ENCODE measurements at places on chromosomes 3 and 15. TPM values are rescaled to one million over a fixed set of nuclear protein-coding genes. Genes with fewer than 3 reads are reported as not detected.

Gene TTBK2
- 7.9 TPM for polyA plus RNA-seq

GRCh38 chr3:54905920-54906319, 21.9 kb downstream of the LRTM1 start:
- no peak for DNase-seq

- DNase-seq = no peak
These were observed 160.1 kb downstream of the ARRDC4 start for GRCh38 chr15:98120561-98120960.

GRCh38 chr3:136925425-136926190, 32.2 kb upstream of the IL20RB start:
- no peak for DNase-seq

DNA sequence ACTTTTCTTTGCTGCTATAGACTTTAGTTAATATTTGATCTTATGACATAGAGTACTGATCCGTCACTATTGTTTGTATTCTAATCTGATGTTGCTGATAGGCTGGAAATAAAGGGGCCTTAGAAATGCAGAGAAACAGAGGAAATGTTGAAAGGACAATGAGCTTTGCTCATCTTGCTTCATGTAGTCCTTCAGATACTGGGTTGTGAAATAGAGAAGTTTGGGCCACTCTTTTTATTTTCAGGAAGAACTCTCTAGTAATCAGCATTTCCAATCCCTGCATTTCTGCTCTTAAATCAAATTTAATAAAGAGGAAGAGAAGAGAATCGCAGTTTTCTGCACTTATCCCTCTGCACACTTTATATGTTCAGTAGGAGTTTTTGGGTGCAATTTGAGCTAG, 192.8 kb upstream of the THBS1 start:
- no peak for DNase-seq

DNA sequence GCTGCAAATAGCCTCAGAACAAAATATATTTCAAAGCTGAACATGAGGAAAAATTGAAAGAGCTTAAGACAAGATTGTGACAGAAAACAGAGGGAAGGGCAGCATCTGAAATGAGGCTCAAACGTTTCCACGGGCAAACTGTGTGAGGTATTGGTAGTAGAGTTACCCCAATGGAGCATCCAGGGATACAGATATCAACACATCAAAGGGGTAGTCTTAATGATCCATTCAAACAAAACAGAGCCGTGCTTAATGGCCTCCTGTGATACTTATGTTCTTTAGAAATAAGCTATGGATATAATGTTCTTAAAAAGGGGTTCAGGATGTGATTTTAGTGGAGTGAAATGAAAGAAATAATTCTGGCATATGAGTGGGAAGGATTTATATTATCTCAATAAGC, 430.3 kb upstream of the PDZRN3 start:
- DNase-seq = no peak

DNA sequence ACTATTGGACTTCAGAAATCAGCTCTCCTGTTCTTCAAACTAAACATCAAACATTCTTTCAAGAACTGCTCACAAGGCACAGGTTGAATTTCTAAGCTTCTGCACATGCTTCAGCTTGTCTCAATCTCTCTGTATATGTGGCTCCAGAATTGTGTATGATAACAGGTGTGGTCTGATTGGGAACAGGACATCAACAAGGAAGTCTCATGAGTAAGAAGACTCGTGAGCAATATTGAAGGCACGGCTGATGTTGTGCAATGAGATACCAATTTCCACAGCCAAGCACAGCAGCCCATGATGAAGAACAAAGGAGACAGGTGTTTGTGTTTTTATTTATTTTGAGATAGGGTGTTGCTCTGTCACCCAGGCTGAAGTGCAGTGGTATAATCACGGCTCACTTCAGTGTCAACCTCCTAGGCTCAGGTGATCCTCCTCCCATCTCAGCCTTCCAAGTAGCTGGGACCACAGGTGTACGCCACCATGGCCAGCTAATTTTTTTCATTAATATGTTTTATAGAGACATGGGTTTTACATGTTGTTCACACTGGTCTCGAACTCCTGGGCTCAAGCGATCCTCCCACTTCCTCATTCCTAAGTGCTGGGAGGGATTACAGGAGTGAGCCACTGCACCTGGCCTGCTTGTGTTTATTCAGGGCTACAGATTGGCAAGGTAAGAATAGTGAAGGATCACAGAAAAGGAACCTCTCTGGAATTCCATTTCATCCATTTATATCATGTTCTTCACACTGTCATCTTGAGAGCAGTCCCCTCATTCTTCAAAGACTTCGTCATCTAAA, 32.2 kb upstream of the ABHD17C start:
- no peak for DNase-seq

- no peak for DNase-seq
These were observed 802.6 kb upstream of the ALCAM start for GRCh38 chr3:104564045-104564643.

Data from psoas muscle (tissue), 8 donors.